ENCODE measurements at places on chromosomes 16 and 17. TPM values are rescaled to one million over a fixed set of nuclear protein-coding genes. Genes with fewer than 3 reads are reported as not detected.

GRCh38 chr17:62319846-62320245 is 60.5 kb upstream of the EFCAB3 start:
- no peak for DNase-seq

DNA sequence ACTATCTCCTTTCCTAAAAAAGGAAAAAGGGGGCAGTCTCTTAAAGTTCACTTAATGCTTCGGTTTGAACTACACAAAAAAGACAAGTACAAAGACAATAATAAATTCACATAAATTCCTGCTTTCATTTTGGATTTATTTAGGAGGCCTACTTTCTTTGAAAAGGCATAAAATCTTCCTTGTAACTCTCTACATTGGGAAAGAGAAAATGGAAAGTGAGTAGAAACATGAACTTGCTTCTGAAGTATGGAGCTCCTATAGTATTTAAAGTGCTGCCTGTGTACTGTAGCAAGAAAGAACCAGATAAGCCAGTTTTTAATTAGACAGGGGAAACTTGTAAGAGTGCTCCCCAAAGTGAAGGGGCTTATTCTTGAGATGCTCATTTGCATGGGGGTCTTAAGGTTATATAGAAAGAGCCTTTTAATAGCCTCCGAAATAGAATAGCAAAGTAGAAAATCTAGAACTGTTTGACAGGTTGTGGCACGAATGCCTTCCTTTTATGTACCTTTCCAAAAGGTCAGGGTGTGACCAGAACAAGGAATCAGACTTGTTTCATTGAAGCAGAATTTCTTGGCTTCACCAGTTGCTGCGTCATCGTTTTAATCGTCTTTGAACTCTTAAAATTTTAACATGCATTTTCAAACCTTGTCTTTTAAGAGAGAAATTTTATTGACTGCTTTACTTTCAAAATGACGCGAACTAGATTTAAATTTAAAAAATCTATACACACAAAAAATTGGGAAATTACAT is 12.9 kb downstream of the GAN start:
- DNase-seq = no peak

DNA sequence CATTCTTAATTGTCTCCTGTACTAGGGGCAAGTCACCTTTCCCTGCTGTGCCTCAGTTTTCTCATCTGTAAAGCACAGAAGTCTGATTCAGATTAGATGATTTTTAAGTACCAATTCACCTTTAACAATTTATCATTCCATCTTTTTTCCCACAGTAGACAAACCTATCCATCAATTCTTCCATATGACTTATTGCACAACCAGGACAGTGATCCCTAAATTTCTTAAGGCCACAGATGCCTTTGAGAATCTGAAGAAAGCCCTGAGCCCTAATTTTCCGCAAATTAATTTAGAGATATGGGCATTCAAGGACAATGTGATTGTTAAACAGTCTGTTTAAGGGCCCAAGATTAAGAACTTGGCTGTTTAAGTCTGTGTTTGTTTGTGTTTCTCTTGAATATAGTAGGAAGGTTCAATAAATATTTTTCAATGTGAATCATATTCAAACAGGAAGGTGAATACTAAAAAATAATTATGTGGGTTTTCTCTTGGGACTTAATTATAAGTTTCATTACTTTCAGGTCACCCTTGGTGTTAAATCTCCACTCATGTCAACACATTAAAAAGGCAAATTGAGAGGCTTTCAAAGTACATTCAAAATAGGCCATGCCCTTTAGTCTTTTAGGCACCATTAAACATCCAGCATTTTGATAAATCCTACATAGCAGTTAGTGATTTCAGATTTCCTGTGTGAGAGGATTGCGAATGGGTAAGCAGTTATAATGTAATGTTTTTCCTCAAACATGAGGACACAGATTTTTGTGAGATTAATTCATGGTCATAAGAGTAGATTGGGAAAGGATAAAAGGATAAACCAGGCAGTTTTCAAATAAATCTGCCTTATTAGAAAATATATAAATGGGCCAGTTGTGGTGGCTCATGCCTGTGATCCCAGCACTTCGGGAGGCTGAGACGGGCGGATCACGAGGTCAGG is 34.9 kb upstream of the MMD start:
- DNase-seq = no peak

DNA sequence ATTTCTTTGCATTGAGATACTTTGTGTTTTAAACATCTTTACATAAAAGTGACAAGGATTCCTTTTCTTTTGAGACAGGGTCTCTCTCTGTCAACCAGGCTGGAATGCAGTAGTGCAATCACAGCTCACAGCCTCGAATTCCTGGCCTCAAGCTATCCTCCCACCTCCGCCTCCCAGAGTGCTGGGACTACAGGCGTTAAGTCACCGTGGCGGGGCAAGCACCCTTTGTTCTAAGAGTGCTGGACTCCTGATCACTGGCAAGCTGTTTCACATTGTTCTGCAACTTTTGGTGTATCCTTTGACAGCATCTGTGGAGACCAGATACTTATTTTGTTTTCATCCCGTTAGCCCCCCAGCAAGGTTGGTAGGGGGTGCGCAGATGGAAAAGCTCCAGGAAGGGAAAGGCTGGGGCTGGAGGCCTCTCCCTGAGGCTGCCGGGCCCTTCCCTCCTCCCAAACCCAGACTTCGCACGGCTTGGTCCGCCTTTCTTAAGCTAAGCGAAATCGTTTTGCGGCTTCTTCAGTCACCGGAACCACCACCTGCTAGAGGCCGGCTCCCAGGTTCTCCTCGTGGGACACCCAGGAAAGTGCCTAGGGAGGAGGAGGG is 1.1 kb downstream of the ST6GALNAC2 start:
- no peak for DNase-seq

DNA sequence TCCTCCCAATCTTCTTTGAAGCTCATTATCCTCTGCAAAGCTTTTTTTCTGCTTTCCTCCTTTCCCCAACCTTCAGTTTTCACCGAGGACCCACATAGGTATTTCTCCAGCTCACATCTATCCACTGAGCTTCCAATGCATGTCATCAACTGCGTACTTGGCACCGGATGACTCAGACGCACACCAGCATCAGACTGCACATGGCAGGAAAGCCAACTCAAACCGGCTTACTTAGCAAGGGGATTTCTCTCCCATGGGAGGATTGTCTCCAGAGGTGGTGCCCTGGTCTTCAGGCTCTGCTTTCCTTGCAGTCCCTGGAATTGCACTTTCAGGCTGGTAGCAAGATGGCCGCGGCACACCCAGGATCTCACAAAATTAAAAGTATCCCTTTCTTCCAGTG is 1.7 kb upstream of the AKTIP start:
- DNase-seq = no peak

DNA sequence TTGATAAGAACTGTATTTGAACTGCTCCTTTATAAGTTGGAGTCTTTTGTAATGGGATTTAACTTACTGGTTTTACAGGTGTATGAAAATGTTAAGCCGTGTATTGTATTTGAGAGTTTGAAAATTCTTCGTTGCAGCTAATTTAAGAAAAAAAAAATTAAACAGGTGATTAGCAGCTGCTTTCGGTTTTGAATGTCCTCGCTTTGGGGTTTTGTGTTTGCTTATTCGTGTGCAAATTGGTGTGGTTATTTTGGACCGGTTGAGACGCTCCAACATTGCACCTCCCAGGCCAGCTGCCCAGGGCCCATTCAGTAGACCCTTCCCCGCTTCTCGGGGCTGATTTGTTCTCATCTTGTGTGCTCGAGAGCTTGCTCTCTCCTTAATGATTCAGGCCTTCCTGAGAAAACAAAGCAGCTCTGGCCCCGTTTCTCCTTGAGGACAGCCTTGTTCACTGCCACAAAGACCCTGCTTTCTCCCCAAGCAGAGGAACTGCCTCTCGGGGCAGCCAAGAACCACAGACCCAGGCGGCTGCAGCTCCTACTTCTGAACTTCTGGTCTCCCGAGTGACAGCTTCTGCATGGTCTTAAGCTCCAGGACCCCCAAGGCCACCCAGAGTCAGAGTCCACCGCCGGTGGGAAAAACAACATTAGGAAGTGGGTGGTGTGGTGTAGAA is 100.5 kb downstream of the MSI2 start:
- DNase-seq = no peak

KRTAP3-2 gene
- not detected for total RNA-seq

DNAJA3 gene
- 26.6 TPM for total RNA-seq

GRCh38 chr17:66210208-66210574 is 18.3 kb upstream of the CEP112 start:
- no peak for DNase-seq

GRCh38 chr17:50460831-50461526 is 7.7 kb downstream of the CHAD start:
- no peak for DNase-seq

DNA sequence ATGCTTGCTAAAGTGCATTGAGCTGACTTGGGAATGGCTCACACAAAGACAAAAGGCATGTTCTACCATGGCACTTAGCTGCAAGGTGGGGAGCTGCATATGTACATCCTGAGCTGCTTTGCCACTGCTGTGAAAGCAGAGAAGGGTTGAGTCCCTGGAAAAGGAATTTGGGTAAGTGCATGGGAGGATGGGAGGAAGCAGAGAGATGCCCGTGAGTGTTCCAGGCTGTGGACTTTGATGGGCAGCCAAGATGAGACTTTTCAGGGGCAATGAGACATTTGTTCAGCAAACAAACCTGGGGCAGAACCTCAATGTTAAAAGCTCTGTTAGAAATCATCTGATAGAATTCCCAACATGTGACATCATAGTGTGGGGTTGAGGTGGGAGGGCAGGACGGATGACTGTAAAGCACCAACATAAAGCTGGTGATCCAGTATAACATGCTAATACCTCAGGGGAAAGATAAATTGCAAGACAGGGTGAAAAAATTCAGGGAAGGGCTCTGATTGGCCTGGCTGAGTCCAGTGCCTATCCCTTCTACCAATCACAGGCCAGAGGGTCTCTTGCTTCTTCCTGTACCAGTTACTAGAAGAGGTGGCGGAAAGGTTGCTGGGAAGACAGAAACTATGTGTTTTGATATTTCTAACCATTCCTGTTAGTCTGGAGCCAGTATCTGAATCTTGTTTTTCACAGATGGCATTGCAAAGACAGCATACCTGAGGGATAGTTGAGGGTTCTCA is 163.2 kb downstream of the UTP18 start:
- DNase-seq = no peak

GRCh38 chr17:65197201-65197600 is 60.0 kb downstream of the RGS9 start:
- no peak for DNase-seq
